ENCODE measurements at places on chromosomes 2 and 18. TPM values are rescaled to one million over a fixed set of nuclear protein-coding genes. Genes with fewer than 3 reads are reported as not detected.

HOXD11 gene
- not detected for total RNA-seq

AGXT gene
- not detected for total RNA-seq

ACTG2 gene
- 0.50 TPM for total RNA-seq

RTP5 gene
- 7.1 TPM for total RNA-seq

DNA sequence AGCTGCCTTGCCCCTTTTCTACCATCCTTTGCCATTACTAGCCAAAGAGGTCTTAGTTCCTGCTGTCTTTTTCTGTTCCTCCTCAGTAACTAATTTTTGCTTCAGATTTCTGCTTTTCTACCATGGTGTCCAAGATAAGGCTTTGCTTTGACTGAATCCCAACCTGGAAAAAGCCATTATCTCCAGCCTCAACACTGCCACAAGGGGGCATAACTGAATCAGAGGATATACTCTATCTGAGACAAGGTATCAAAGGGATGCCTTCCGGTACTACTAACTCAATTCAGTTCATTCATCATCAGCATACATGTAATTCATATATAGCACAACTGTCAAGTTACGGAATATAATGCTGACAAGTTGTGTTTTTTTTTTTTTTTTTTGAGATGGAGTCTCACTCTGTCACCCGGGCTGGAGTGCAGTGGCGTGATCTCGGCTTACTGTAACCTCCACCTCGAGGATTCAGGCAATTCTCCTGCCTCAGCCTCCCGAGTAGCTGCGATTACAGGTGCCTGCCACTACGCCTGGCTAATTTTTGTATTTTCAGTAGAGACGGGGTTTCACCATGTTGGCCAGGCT, 11.4 kb downstream of the OSGEPL1 start:
- DNase-seq: no peak

DNA sequence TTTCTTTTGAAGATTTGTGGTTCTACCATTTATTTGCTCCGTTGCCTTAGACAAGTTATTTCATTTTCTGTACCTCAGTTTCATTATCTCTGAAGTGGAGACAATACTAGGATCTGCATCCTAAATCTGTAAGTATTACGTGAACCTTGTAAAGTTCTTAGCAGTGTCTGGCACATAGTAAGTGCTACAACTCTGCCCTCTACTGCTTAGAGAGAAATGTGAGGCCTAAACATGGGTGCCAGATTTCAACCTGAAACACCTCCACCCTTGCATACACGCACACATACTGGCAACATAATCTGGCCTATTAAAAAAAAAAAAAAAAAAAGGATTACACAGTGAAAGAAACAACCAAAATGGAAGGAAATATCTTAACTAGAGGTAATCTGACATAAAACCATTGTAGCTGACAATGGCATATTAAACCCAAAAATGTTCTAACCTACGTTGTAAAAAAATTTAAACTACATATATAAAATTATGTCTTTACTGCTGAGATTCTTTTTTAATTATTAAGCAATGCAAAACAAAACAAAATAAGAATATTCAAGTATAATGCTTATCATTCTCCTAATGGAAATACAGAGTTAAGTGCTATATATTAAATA, 132.6 kb downstream of the MAP2 start:
- DNase-seq: no peak

- no peak for DNase-seq
Observed at GRCh38 chr2:437756-438393, 150.0 kb upstream of the ALKAL2 start.

DNA sequence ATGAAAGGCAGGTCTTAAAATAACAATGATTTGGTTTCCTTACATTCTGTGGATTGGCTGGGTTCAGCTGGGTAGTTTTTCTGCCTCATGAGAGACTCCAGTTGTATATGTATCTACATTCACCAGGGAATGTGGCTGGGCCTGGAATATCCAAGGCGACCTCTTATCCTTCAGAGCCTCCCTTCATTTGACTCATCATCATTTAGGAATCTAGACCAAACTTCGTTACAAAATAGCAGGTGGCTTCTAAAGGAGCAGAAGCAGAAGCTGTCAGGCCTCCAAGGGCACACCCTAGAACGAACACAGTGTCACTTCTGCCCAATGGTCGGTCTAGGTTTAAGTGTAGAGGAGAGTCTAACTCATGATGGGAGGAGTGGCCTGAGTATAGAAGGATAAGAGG, 204.2 kb downstream of the EN1 start:
- no peak for DNase-seq

DNA sequence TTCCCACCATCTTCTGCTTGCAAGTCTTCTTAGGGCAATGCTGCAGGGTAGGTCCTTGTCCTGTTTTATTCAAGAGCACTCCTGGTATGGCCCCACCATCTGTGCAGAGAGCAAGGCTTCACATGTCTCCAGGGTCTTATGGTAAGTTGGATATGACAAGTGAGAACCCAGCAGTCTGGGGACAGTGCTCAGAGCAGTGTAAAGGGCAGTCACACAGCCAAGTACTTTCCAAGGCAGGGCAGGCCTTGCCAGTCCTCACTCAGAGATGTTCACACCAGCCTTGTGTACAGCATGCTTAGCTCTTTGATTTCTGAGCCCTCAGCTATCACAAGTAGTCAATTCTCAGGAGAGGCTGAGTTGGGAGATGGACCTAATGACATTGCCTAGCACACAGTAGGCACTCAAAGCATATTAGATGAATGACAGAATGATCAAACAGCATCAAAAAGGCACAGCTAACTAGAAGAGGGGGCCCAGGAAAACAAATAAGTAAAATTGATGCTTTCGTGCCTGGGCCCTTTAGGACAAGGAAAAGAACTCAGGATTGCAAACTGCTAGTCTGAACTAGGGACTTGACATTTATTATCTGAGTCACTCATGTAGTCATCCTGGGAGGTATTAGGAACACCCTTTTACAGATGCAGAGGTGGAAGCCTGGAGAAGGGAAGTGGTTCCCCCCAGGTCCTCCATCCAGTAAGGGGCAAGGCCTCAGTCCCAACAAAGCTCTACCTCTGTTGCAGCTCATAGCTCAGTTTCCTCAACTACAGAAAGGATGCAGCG, 86.7 kb upstream of the CTAGE1 start:
- no peak for DNase-seq

DNA sequence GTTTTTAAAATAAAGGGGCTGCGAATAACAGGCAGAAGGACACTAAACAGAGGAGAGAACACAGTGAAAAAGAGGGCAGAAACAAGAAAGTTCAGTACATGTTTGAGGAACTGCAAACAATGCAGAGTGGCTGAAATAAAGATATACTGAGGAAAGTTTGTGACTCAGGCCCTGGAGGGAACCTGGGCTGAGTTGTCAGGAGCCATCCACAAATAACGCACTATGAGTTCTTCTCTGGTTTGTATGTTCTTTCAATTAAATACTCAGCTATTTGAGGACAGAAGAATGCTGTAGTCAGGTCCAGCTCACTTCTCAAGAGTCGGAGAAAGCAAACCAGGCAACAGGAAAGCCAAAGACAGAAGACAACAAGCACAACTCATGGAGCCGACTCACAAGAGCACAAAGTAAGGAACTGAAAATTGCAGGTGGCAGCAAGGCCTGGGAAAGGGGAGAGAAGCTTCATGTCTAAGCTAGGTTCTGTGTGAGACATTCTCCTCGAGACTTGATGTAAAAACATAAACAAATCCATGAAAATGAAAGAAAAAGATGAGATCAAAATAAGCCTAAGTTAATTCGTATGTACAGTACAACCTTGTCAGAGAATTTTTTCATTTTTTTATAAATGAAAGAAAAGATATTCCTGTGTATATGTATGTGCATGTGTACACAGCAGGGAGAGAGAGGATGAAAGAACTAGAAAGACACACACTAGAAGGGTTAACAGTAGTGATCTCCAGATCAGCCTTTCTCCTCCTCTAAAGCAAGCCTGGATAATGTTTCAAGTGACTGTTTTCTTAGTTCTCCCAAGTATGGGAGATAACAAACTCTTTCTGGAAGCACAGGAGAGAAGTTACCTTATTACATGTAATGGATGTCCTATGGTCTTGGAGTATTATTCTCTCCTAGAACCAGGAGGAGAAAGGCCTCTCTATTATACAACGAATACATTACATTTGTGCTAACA, 41.5 kb downstream of the CHN1 start:
- DNase-seq: no peak

DNA sequence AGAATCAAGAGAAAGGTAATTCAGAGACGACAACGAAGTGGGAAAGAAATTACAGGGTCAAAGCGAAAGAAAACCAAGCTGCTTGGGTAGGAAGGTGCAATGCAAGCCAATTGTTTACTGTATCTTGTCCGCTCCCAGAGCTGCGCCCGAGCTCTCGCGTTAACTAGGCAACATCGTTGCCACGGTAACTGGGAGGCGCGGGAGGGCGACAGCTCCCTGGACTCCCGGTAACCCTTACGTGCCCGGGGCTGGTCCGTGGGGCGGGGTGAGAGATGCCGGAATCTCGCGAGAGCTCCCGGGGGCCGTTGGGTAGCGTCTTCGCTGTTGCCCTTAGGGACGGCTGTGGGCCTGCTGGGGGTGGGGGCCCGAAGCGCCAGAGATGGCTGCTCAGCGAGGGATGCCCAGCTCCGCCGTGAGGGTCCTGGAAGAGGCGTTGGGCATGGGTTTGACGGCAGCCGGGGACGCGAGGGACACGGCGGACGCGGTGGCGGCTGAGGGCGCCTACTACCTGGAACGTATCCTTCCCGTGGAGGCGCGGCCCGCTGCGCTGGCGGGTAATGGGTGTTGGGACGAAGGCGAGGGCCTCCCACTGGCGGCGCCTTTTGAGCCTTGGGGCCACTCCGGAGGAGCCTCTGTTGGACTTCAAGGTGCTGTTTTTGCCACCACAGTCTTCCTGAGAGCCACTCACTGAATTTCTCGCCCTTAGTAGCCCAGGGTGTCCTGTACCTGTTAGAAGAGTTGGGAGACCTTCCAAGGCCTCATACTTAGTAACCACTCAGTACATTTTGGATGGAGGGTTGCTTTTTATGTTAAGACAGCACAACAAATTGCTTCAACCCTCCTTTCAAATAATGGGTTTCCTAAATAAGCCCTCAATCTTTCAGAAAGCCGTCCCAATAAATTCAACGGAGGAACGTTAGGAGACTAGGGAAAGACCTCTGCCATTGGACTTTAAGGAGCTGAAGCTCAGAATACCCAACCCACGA, at the start of gene SPAG16:
SPAG16 (plus strand) TSS at position 360 of the 986 bp plus-strand sequence.
- DNase-seq: peak; percentile 97

GRCh38 chr2:113176696-113177355, 3.1 kb downstream of the PSD4 start:
- DNase-seq: no peak

- no peak for DNase-seq
Observed at GRCh38 chr2:141522702-141523101, 608.1 kb downstream of the LRP1B start.

DNA sequence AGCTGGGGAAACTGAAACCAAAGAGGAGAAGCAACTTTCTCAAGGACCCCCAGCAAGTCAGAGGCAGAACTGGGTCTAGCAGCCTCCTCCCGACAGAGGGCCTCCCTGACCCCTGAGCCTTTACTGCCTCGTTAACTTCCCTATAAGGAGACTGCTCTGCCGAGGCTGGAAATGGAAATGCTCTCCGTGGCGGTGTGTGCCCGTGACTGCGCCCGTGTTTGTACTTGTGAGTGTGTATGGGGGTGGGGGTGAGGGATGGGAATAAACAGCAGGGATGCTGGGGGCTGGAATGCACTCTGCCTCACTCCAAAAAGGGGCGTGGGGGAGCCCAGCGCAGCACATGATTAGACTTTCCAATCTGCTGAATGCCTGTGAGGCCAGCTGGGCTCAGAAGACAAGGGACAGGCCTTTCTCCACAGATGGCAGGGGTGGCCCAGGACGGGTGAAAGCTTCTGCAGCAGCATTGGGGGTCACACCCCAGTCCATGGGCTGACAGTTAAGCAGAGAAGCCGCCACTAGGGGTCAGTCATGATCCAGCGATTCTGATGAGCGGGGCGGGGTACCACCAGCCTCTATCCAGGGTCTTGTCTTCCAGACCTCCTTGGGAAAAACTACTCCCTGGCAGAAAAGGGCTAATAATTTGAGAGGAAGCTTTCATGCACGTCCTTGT, 26.8 kb downstream of the MPHOSPH10 start:
- peak; percentile 67 for DNase-seq

GRCh38 chr2:237134321-237135230, 48.9 kb downstream of the COPS8 start:
- DNase-seq: no peak
